Putamen (tissue), 1 donor: ENCODE measurements at places on chromosomes 11 and 22.

- peak; percentile 36 for DNase-seq
These were observed 50.9 kb downstream of the CWC15 start for GRCh38 chr11:94922321-94923003.

- no peak for DNase-seq
These were observed 51.4 kb downstream of the SPECC1L start for GRCh38 chr22:24321999-24322398.

- DNase-seq = no peak
These were observed 38.2 kb downstream of the CCDC83 start for GRCh38 chr11:85893395-85893794.

- DNase-seq = peak; percentile 13
These were observed 21.6 kb downstream of the PARVG start for GRCh38 chr22:44202261-44202789.

- DNase-seq = no peak
These were observed 59.2 kb upstream of the CLPB start for GRCh38 chr11:72493426-72494108.

GRCh38 chr11:30585892-30586250 lies 282 bp downstream of the MPPED2 start:
- peak; percentile 42 for DNase-seq

DNA sequence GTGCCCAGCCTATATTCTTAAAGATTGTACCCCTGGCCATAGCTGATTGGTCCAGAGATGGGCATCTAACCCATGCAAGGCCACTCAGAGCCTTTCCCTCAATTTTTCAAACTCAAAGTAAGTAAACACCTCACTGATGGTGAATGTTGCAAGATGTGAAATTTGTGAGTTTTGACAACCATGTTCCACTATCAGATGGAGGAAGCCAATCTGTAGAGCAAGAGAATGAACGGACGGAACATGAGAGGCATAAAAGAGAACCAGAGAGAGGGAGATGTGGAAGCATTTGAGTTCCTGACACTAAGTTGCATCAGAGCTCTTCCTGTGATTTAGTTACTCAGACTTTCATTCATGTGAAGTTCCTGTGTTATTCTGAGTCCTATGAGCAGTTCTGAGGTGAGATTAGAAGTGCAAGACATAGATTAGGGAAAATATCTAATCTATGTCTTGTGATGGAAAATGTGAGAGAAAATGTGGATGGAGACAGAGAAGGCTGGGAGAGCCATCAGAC lies 73.3 kb downstream of the PRSS23 start:
- no peak for DNase-seq

GRCh38 chr11:87451395-87451794 lies 413.7 kb downstream of the TMEM135 start:
- no peak for DNase-seq

- peak; percentile 80 for DNase-seq
These were observed 14.3 kb downstream of the PACSIN2 start for GRCh38 chr22:43000441-43001175.

DNA sequence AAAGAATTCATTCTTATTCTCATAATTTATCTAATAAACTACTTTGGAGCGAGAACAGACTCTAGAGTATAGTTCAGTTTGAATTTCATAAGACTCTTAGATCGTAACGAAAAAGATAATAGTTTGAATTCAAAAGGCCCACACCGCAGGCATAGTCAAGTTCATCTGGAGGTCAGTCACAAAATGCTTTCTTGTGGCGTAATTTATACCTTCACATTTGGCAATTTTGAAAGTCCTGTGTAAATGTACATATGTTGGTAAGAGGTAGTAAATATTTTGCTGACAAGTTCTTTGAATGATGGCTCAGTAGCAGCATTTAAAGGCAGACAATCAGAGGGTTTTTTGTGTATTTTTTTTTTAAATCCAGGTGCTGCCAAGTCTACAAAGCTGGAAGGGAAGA lies 88.1 kb downstream of the TEAD1 start:
- DNase-seq = no peak

- no peak for DNase-seq
These were observed 435.6 kb upstream of the LRRC4C start for GRCh38 chr11:41895081-41895480.
